ENCODE measurements at places on chromosomes 6 and 20. TPM values are rescaled to one million over a fixed set of nuclear protein-coding genes. Genes with fewer than 3 reads are reported as not detected.

The BACH2 gene
- 4.3 TPM for total RNA-seq

The CLPSL2 gene
- total RNA-seq, result not detected

The ADGB gene
- total RNA-seq, result not detected

The TNFRSF21 gene
- 267 TPM for total RNA-seq

The SPINT4 gene
- total RNA-seq, result not detected

The GSTA1 gene
- not detected for total RNA-seq

The GMEB2 gene
- total RNA-seq, result 13.3 TPM

- DNase-seq, result no peak
Observed at GRCh38 chr6:143128681-143129015, 68.0 kb downstream of the AIG1 start.

DNA sequence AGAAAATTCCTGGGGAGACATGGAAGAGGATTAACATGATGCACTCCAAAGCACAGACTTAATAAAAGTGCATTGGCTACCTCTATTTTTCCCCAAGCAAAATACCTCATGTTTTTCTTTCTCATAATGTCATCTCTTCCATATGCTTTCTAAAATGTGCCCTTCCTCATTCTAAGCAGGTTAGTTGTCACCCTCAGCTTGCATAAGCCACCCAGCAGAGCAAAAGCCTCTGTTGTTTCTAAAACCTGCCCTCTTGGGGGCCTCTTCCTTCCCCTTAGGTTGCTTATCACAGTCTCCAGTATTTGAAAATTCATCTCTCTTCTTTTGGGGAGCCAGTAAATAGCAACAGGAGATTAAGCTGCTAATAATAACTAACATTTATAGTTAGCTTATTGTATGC is 183.6 kb upstream of the FLRT3 start:
- DNase-seq, result no peak

GRCh38 chr20:63430891-63431290 is 41.6 kb downstream of the KCNQ2 start:
- no peak for DNase-seq

DNA sequence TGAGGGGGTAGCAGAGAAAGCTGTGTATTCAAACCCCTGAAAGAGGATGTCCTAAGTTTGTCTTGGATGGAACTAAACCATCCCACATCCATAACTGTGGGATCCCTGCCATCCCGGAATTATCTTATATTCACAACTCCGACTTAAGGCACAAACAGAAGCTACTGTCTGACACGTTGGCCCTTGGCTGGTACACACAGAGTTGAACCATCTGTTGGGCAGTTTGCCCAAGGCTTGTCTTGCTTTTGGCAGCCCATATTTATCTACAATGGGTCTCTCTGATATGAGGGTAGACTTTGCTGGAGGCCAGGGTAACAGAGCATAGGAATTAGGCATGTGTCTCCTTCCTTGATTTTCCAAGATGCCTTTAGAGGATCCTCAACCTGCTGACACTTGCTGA is 116.6 kb upstream of the PROKR2 start:
- DNase-seq, result no peak

All from ureter (tissue), 1 donor.